ENCODE measurements at places on chromosomes 11 and 22.
A peak's percentile ranks its signal among the peaks of the same experiment; 100 is the strongest.

GRCh38 chr11:128195057-128195751 is 392.2 kb downstream of the ETS1 start:
- no peak for DNase-seq

DNA sequence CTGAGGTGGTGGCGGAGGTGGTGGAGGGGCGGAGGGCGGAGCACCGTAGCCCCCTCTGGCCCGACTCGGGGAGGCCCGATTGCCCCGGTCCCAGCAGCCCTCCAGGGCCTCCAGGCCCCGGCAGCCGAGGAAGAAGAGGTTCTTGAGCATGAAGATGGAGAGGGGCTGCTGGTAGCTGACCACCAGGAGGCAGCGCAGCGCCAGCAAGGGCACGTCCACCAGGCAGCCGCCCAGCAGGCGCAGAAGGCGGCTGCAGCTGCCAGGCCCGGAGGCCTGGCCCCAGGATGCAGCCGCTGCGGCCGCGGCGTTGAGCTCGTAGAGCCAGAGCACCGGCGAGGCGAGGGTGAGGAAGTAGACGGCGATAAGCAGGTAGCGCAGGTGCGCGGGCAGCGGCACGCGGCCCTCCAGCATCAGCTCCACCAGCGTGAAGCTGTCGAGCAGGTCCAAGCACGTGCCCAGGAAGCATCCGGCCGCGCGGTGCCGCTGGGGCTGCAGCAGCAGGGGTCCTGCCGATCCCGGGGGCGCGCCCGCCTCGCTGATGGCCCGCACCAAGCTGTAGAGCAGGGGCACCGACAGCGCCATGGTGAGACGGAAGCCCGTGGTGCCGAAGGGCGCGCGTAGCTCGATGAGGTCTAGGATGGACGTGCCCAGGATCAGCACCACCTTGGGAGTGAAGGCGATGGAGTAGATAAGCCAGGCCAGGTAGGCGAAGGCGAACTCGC is 1.5 kb downstream of the TMEM121B start:
- DNase-seq: no peak

DNA sequence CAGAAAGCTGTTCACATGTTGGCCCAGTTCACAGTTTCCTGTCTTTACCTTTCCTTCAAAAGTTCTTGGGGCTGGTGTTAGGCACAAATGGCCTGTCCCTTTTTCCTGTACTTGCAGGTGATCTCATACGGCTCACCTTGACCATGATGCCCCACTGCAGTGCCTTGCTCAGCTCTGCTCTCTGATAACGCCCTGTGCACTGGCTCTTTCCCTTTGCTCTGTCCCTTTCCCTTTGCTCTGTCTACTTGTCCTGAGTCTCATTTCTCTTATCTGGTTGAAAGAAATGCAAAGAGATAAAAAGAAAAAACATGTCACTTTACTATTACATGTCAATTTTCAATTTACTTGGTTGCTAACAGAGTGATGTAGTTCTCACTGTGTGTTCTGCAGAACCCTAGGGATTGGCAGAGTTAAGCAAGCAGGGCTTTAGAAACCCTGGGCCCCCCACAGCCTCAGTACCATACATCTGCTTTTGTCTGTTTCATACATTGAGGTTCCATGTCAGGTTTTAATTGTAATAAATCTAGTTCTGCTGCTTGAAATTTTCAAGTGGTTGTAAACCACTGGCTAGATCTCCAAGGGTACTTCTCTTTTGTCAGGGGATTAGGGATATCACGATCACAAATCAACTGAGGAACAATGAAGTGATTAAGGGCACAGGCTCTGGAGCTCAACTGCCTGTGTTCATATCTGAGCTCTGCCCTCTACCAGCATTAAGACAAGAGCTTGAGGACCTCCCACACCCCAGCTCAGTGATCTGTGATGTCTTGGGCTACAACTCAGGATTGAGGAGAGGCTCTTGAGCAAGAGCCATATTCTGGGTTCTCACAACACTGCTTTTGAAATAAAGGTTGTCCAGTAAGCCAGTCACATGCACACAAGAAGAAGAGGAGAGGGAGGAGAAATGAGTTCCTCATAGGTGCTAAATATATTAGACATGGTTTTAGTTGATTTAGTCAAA is 16.3 kb upstream of the SORL1 start:
- no peak for DNase-seq

DNA sequence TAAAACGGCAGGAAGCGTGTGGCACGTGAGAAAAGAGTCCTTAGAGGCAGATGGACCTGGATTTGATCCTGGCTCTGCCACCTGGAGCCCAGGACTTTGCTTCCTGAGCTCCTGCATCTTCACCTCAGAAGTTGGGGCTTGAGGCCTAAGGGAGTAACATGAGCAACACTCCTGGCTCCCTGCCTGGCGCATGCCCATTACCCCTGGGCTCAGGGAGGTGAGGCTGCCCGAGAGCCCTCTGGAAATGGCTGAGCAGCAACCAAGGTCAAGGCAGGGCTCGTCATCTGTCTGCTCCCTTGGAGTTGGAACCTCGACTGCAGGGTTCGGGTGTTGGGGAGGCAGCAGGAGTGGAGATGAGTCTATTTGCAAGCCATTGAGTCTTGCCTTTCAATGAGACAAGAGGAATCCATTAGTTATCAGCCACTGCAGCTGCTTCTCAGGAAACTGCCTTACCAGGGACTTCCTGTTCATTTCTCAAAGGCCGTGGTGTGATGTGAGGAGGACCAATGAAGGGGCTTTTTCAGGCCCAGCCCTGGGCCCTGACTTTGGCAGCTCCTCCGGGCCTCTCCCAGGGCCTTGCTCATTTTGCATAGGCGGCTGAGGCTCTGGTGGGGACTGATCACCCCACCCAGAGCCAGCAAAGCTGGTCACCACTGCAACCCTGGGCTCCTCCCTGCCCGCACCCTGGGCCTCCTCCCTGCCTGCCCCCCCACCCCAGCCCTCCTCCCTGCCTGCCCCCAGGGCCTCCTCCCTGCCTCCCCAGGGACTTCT is 6.4 kb downstream of the FADS2 start:
- peak; percentile 67 for DNase-seq

DNA sequence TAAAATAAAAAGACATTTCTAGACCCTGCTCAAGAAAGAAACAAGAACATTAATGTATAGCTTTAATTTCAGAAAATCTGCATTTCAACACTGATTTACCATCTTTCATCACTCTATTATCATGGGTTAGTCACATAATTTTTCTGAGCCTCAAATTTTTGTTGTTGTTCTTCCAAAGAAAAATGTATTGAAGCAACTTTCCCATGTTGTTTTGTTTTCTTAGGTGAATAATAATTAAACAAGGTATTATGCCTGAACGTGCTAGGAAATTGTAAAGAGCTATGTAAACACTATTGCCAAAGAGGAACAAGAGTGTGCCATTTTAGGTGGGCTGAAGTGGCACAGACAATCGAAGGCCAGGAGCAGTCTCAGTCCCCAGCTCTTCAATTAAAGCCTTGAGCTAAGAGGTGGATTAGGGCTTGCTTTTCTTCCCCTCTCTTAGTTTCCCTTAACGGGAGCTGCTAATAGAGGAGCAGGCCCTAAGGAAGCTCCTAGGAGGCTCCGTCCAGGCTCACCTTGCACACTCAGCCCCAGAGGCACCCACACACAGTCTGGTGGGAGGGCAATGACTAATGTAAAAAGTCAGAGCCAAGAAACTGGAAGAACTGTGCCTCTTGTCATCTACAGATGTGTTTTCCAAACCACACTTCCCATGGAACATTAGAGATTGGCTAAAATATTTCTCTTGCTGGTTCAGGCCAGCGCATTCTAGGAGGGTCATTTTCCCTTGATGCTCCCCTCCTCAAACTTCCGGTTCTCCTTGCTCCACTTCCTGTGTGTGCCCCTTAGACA is 8.8 kb upstream of the UBASH3B start:
- DNase-seq: no peak

- no peak for DNase-seq
These were observed 23.7 kb downstream of the HTR3B start for GRCh38 chr11:113928311-113928710.

DNA sequence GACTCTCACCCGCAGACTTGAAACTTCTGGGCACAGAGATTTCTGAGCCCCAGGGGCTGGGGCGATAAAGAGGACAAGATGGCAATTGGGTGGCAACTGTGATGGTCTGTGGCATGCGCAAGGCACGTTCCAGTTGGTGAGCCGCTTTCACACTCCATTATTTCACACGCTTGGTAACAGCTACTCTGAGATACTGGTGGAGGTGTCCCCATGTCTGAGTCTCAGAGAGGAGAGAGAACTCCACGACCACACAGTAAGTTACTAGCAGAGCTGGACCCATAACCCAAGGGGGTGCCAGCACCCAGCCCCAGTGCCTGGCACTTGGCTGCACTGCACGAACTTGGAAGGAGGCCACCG is 6.0 kb upstream of the KCNJ4 start:
- no peak for DNase-seq

GRCh38 chr22:46074771-46075551 is 75.4 kb upstream of the PPARA start:
- no peak for DNase-seq

DNA sequence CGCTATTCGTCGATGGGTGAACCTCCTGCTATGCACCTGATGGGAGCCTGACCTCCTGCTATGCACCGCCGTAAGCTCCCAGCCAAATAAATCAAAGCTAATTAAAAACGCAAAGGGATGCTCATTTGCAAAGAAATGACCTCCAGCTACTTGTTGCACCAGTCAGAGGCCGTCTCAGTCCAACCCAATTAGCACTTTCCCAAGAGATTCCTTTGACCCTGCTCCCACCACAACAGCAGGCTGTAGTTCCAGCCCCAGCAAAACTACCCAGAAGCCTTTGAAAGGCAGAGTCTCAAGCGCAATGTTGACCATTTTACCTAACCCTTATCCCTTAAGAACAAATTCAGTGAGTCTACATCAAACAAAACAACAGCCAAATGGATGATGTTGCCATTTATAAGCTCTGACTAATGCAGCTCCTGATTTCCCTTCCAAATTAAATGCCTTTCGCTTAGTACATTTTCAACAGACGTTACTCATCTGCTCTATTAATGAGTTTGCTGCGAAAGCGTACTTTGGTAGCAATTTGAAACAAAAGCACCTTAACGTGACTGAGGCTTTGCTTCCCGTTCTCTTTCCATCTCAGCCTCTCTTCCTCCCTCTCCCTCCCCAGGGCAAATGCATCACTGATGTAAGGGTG is 17.2 kb upstream of the BSX start:
- no peak for DNase-seq

GRCh38 chr11:124605719-124606118 is 5.5 kb upstream of the PANX3 start:
- no peak for DNase-seq

DNA sequence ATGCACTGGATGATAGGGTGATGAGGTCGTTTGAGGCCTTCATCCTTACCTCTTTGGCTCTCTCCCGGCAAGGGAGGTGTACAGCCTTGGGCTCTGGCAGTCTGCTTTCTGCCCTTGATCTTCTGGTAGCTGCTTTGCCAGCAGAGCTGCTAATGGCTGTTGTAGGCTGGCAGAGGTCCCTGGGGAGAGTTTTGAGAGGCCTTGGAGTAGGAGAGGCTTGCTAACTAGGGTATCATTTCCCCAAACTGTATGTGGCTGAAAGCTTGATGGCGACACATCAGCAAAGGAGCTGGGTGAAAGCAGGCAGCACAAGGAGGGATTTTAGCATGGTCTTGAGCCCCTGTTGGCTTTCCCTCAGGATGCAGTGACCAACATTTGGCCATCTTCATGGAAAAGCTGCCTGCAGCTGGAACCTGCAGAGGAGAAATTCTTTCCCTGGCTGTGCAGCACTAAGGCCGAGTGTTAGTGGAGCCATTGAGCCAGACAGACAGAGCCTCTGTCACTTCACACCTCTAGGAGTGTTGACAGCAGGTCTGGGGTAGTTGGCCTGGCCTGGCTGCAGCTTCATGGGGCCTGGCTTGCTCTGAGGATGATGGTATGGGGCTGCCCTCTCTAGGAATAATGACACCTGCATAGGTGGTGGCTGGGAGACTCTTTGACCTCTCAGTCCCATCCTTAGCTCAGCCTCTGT is 3.5 kb upstream of the AMPD3 start:
- no peak for DNase-seq

- DNase-seq: no peak
These were observed 324.3 kb downstream of the TBC1D22A start for GRCh38 chr22:47086596-47087248.

DNA sequence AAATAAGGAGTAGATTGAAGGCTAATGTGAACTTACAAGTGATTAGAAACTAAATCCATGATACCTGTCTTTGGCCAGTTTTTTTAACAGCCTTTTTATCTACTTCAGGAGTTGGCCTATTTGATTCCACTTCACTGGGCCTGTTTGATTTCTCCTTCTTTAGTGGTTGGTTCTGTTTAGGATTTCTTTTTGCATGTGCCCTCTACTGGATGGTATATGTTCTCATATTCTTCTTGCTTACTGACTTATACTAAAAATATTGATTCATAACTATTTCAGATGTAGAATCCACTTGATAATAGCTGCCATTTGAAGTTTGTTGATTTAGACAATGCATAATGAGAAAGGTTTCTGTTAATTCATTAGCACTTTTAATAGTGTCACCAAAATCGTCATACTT is 53.9 kb downstream of the USP47 start:
- DNase-seq: no peak

DNA sequence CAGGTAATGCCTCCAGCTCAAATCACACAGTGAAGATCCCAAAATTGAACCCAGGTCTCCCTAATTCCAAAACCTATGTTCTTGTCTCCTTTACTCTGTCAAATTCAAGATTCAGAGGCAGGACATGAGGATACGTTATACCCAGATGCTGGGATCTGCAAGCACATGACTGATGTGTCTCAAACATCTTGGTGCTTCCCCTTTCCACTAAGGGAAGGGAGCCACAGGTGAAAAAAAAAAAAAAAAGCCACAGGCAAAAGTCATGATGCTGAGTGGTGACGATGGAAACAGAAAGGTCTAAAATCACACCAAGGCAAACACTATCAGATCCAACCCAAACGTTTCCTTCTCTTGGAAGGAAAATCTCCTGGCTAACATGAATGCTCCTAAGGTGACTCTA is 24.0 kb downstream of the ABTB2 start:
- no peak for DNase-seq

DNA sequence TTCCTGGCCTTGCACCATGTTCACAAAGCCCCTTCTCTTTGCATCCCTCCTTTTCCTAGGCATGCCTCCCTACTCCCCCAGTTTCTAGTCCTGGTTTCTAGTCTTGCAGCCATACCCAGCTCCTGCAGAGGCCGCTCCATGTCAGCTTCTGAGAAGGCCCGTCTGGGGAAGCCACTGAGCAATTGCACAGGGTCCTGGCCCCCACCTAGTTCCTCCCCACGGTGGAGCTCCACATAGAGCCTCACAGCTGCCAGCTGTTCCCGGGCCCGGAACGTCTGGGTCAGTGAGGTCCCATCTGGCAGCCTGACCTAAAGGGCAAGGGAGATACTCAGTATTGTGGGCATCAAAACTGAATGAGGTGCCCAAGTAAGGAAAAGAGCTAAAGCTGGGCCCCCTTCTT is 2.2 kb downstream of the UBXN1 start:
- no peak for DNase-seq

- DNase-seq: no peak
These were observed 200.6 kb downstream of the CEP164 start for GRCh38 chr11:117528097-117528721.

- no peak for DNase-seq
These were observed 282.5 kb downstream of the CTTN start for GRCh38 chr11:70680781-70681281.

DNA sequence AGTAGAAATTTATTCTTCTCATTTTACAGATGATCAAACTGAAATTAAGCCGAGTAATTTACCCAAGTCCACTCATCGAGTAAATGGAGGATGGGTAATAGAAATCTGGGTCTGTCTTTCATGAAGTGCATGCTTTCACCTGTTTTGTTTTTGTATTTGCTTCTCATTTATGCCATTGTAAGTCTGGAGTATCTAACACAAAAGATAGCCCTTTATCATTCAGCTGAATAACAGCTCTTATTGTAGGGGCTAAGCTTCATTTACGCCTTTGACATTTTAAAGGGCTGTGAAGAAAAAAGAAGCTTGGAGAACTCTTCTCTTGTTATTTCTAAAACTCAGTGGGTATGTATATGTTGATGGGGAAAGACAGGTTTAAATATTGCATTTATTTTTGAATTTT is 1196.2 kb upstream of the TENM4 start:
- DNase-seq: no peak

Measured in ureter (tissue), 1 donor.